ENCODE measurements at places on chromosomes 5 and 9.

DNA sequence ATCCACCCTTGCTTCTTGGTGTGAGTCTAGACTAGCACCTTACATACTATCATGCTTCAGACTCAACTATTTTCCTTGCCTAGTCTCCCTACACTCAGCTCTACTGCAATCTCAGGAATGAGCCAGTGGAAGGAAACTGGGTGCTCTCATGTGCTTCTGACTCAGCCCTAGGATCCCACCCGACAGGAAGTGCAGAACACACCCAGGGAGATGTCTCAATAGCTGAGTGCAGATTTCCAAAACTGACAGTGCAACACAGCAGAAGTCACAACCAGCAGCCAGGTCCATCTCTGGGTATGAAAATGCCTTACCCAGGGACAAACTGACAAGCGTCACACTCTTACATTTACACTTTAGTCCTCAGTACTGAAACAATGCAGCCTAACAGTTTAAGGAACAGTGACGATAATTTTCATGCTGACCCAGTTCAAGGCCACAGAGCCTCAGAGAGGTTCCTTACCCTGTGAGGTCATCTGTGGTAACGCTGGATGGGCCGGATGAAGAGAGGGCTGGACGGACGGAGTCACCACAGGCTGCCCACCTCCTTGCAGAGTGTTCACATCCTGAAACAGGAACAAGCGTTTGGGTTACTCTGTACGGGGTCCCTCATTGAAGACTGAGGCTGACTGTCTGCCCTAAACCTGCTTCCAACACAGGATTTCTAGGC, 33.0 kb downstream of the FKBP15 start:
- DNase-seq, result no peak

DNA sequence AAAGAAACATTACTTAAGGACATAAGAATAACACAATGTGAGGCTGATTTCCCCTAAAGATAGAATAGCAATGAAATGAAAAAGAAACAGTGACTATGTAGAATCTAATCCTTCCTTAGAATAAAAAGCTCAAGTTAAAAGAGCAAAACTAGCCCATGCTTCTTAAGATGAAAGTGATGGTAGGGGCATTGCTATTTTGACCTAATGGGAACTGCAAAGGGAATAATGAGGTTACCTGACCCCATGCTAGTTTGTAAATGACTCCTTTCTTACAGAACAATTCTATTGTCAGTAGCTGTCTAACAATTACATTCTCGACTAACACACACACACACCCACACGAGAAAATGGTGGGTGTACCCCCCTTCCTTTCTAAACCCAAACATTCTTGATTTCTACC, 575.8 kb downstream of the CSNK1G3 start:
- DNase-seq, result no peak

GRCh38 chr5:80152778-80153177, 103.1 kb downstream of the SERINC5 start:
- no peak for DNase-seq

DNA sequence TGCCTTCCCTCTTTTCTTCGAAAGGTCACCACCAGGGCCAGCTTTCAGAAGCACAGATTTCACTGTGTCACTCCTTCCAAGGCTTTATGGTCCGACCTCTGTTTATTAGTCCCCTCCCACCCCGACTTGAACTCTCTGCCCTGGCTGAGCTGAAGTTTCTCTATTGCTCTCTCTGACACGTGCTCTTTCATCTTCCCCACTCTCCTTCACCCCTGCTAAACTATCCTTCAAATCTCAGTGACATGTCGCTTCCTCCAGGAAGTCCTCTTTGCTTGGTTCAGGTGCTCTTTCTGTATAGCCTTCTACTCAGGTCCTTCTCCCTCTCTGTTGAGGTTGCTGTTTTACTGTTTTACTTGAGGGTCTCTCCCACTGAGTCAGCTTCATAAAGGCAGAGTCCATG, 64.4 kb downstream of the ARHGEF37 start:
- DNase-seq, result no peak

DNA sequence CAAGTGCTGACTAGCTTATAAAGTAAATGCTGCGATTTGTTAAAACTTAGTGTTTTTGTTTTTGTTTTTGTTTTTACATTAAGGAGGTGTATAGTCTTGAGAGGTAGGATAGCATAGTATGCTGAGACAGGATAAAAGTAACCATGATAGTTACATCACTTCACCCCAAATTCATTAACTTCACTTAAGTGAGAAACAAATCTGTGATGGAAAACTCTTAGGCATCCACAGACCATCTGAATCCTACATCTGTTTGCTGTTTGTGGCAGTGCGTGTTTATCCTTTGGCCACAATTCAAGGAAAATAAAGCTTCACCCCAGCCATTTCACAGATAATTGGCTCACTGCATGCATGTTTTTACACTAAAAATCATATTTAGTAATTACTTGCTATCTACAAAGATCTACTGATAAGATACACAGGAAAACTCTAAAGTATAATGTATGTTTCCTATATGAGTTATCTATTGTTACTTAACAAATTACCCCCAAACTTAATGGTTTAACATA, 82.0 kb downstream of the ZNF622 start:
- DNase-seq, result no peak

GRCh38 chr5:6820851-6821479, 107.7 kb downstream of the TENT4A start:
- peak; percentile 68 for DNase-seq

DNA sequence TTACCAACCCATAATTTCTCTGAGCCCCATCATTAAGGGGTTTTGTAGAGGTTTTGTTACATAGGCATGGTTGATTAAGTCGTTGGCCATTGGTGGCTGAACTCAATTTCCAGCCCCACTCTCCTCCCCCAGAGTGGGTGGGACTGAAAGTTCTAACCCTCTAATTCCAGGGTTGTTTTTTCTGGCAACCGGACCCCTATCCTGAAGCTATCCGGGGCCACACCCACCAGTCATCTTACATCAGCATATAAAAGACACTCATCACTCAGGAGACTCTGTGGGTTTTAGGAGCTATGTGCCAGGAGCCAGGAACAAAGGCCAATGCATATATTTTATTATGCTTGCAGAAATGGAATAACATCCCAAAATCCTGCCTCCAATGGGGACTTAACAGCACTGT, 186.0 kb downstream of the NXNL2 start:
- no peak for DNase-seq
